AG04450 (cell line): ENCODE measurements at places on chromosomes 4 and X.

DNA sequence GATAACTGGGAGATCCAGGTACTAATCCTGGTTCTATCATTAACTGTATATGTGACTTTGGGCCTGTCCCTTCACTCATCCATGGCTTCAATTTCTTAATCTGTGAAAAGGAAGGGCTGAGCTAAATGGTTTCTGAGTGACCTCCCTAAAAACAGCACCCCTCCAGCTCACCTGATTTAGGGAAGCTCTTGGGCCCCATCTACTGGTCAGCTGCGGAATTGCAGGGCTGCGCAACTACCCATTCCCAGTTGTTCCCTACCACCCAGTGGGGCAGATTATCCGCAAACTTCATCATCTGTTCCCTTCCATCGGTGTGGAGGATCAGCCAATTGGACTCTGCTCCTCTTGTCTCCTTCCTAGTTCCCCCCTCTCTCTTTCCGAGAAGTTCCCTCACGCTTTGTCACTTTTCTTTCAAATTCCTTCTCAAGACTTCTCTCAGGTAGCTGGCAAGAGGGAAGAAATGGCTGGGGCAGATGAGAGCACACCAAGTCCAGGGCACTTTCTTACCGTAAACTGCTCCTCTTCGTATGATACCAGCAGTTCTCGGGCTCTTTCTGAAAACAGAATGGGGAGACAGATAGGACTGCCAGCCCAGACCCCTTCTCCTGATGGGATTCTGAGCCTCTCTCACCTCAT is 5.8 kb downstream of the LAS1L start:
- no peak for DNase-seq

GRCh38 chrX:1463581-1463980 is 10.9 kb upstream of the ASMTL start:
- no peak for DNase-seq

DNA sequence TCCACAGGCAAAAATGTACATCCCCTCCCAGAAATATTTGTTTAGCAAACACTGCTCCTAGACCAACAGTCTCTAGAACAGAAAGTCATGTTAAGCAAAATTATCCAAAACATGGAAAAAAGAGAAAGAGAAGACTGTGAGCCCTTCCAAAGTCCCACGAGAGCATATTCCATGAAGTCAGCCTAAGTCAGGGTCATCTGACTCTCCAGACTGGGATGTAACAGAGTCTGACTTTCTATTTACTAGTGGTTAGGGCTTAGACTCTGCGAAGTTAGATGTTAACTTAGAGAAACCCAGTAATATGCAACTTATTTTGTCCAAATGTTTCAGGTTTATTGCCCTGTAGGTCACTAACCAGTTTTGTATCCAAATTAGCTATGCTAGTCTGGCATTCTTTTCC is 102.3 kb downstream of the MID1 start:
- no peak for DNase-seq

GRCh38 chr4:185730849-185731608 is 81.0 kb downstream of the SORBS2 start:
- no peak for DNase-seq

- DNase-seq = no peak
Observed at GRCh38 chr4:14404730-14405129, 597.6 kb upstream of the CPEB2 start.

DNA sequence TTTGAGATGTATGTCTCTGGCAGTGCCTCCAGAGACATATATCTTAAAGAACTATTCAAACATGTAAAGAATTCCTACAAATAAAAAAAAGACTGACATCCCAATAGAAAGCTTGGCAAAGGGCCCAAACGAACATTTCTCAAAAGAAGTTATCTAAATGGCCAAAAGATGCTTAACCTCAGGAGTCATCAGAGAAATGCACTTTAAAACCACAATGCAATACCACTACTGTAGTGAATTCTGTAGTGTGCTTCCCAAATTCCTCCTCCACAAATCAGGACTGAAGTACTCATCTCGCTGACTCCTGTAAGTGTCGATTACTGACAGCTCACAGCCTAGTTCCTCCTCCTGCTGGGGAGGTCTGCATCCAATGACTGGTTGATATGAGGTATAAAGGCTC is 129.0 kb upstream of the MAMLD1 start:
- DNase-seq = no peak

- DNase-seq = no peak
Observed at GRCh38 chr4:5828005-5828391, 64.9 kb downstream of the CRMP1 start.

DNA sequence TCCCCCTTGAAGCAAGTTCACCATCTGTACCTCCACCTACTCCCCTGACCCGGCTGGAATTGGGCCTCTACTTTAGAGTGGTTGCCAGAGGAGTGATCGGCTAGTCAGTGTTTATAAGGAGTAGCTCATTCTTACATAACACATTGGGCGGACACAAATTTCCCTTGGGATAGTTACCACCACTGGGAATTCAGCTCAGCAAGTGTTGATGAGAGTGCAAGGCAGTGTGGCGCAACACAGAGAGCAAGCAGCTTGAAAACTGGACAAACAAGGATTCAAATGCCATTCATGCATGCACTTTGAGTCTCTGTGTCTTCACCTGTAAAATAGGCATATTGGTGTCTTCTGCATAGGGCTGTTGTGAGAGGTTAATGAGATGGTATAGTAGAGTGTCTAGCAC is 92.7 kb downstream of the STK32B start:
- DNase-seq = no peak

GRCh38 chr4:176099314-176099713 is 33.7 kb downstream of the WDR17 start:
- DNase-seq = no peak

DNA sequence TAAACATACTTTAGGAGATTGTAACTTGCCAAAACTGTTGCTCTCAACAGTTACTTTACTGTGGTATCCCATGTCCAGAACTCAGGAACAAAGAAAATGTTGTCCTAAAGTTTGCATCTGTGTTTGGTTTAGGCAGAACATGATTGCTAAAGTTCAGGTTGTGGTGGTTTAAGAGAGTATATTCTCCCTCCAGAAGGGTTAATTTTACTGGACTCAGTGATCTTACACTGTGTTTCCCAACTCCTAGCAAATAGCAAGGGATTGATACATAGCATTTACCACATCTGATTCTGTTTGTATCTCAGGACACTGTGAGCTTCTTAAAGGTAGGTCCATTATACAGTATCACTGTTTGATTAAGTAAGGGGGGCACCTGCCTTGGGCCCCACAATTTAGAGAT is 13.3 kb upstream of the DCK start:
- DNase-seq = no peak

GRCh38 chr4:170758988-170759387 is 669.2 kb upstream of the AADAT start:
- no peak for DNase-seq

DNA sequence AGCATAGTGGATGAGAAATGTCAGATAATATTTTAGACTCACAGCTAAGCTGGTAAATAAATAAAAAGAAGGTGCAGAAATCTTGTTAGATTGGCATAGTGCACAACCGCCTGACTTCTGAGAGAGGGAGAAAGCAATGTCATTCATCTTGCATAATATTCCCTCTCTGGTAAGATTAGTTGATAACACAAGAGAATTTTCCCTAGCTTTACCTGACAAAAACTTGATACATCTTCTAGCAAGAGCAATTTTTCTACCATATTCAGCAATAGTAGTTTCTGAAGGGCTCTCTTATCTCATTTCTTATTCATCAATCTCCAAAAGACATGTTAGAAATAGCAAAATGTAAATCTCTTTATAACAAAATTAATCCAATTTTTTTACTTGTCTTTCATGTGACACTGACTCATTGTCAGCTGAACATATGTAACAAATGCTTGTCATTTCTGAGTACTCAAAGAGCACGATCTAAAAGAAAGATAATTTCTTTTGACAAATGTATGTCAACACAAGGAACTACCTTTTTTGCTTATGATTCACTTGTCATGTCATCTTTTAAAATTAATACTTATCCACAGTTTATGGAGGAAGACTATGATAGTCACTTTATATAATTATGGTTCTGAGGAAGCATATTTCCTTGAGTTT is 240.0 kb downstream of the ARAP2 start:
- DNase-seq = no peak

DNA sequence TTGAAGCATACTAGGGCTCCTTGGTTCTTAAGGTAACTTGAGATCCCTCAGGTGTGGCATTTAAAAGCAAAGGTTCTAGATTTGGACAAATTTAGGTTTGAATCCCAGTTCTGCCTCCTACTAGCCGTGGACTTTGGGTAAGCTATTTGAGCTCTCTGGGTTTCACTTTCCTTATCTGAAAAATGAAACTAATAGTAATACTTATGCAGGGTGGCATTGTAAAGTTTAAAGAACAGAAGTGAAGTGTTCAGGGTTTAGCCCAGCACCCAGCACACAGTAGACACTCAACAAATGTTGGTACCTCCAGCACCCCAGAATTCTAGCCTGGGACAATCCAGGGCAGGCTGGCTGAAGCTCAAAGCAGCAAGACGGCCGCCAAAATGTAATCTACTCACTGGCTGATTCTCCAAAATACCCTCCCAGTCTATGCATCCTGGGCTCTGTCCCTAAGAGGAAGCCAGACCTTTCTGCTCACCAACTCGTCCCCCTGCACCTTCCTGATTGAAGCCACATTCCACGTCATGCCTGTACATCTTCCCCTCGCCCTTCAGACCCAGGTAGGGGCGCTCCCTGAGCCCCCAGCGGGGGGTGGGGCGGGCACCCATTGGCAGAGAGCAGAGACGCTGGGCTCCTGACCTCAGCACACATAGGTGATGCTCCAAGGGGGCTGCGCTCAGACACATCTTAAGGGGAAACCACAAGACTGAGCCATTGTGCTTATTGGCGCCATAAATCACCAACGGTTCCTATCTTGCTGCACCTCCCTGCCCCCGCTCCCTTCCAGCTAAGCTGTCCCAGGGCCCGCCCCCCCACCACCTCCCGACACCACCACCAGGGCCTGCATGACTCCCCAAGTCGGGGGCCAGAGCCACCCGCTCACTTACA is 160.6 kb downstream of the BCOR start:
- no peak for DNase-seq

DNA sequence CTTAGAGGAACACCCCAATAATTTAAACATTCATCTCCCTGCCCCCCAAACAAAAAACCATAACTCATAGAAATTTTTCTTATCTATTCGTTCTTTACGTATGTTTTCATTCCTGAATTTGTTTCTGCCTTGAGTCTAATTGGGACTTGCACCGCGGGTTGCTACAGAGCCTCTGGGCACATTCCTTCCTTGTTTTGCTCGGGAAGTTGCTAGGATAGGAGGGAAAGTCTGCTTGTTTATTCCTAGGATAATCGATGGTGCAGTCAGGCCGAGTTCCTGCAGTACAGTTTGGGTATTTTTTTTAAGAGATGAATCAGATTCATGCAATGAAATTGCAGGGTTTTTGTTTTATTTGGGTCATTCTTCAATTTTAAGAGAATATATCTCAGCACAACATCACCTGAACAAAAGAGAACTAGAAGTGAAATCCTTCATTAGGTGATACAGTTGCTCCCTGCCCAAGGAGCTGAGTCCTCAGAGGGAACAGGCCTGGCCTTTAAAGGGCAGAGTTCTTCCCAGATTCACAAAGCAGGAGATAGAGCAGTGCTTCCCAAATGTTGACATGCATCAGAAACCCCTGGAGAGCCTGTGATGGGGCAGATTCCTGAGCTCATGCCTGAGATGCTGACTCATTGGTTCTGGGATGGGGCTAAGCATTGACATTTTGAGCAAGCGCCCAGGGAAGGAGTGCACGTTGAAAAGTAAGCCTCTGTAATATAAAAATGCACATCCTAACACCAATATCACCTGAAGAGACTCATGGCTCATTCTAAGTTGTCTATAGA is 114.9 kb upstream of the FAM9B start:
- no peak for DNase-seq
